ENCODE measurements at places on chromosomes 2 and 18. TPM values are rescaled to one million over a fixed set of nuclear protein-coding genes. Genes with fewer than 3 reads are reported as not detected.
A peak's percentile ranks its signal among the peaks of the same experiment; 100 is the strongest.

GRCh38 chr2:23745068-23745725 is 181.7 kb downstream of the ATAD2B start:
- peaks cover 18% of the 10 kb centered on the region for H3K4me1 ChIP-seq
- H3K4me3 ChIP-seq: no peak overlapping the region
- peak; percentile 61 for DNase-seq
- H3K27ac ChIP-seq: peak overlapping the region; percentile 83

DNA sequence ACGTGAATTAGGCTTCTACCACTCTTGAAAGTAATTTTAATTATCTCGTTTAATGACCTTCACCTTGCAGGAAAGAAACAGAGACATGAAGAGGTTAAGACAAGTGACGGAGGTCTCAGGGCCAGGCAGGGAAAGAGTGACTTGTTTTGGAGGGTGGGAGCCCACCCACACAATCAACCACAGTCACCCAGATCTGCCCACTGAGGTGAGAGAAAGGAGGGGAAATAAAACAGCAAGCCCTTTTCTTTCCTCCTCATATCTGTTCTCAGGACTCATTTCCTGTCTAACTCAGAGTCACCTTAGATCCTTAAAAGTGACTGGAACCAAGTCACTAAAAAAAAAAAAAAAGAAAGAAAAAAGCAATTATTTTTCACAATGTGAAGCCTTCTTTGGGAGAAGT is 26.8 kb downstream of the ATP8B1 start:
- peaks cover 50% of the 10 kb centered on the region for H3K4me1 ChIP-seq
- H3K27ac ChIP-seq: peak overlapping the region; percentile 21

DNA sequence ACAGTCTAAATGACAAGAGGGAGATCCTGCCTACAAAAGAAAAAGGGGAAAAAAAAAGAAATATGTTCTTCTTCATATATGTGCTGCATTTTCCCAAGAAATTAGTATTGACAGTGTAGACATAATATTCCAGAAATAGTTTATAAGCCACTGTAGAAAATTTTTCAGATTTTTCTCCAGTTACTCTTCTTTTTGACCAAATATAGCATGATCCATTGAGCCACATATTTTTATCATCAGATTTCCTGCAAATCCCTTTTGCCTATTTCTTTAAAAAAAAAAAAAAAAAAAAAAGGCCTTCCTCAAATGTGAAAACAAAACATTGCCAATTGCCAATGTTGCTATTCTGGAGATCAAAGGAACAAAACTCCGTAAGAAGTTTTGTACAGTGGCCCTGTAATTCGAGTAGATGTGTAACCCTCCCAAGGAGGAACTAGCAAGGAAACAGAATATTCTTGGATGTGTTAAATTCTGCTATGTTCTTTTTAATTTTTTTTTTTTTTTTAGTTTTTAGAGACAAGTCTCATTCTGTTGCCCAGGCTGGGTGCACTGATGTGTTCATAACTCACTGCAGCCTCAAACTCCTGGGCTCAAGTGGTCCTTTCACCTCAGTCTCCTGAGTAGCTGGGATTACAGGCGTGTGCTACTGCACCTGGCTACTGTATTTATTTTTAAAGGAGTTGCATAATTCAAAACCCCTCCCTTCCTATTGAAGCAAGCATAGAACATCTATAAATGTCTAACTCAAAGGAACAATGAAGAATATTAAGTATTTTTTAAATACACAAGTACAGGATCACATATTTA is 12.5 kb upstream of the CABYR start:
- no peak overlapping the region for H3K4me3 ChIP-seq
- H3K27ac ChIP-seq: no peak overlapping the region
- no peak for DNase-seq

The NOSTRIN gene
- total RNA-seq: 6.5 TPM

The MTX2 gene
- 36.6 TPM for total RNA-seq
